ENCODE measurements at places on chromosomes 4 and X. TPM values are rescaled to one million over a fixed set of nuclear protein-coding genes. Genes with fewer than 3 reads are reported as not detected.

DNA sequence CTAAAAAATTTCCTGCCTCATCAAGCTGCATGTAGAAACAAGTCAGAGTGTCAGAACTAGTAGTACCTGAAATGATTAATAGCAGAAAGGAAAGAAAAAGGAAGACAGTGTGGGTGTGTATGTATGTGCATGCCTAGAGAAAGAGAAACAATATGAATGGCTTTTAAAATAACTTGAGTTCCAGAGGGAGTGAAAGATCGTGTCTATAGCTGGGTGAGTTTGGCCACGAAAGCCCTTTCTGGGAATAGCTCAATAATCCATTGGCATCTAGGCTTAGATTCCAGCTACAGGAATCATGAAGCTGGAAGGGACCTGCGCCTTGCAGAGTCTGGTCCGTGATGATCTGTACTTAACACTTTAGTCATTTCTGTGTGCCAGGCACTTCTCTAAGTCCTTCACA lies 195.6 kb downstream of the RAPGEF2 start:
- DNase-seq = no peak

GRCh38 chr4:47486231-47486673 lies 1.2 kb downstream of the ATP10D start:
- DNase-seq = no peak

GRCh38 chrX:71922686-71923085 lies 12.0 kb downstream of the NHSL2 start:
- DNase-seq = no peak

DNA sequence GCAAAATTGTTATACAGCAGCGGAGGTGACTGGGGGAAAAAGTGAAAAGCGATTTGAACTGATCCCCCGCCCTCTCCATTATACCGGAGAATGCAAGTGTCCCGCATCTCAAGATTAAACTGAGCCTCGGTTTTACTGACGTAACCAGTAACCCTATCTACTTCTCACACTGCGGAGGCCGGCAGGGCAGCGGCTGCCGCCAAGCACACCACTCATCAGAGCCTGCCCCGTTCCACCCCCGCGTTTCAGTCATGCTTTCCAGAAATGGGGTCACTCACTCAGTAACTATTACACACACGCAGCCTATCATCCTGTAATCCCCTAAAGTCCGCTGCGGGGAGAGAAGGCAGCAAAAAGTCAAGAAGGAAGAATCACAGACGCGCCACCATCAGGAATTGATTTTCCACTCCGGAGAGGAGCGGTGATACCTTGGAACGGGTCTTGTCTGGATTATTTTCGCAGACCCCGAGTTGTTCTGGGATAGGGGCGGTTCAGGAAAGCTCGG lies 1.4 kb downstream of the RPS6KA3 start:
- DNase-seq = peak; percentile 45

DNA sequence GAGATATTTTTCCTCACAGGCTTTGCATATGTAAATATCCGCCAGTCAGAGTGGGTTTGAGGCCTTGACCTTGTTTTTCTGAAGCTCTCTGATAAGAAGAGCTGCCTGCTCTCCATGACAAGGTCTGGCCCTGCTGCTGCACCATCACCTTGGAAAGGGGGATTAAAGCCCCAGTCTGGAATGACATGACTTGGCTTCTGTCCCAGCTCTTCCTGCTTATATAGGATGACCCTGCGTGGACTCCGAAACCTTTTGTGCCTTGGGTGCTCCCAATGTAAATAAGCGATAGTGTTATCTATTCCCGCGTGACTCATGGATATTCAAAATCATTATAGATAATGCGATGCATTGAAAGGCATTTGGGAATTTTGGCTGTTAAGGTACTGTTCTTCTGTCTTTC lies 139.3 kb downstream of the BMPR1B start:
- DNase-seq = no peak

- DNase-seq = no peak
Measured at GRCh38 chr4:190020790-190021717, 6.0 kb downstream of the FRG2 start.

DNA sequence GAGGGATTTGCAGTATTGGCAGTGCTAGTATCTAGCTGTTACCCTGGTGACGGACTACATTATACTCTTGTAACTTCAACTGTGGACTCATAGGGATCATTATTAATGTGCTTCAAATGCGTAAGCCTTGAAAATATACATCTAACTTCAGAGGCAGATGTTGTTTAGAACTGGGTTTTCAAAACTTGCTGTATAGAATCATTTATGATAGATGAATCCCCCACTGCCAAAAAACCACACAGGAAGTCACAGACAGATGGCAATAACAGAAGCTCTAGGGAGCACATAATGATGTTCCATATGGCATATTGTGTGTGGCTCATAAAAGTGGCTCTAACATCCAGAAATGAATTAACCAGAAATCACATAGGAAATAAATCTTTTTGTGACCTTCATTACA lies 62.3 kb upstream of the RELL1 start:
- DNase-seq = no peak

GRCh38 chrX:11908371-11908770 lies 150.3 kb downstream of the MSL3 start:
- DNase-seq = no peak

- no peak for DNase-seq
Measured at GRCh38 chr4:8051644-8052043, 107.0 kb downstream of the ABLIM2 start.

DNA sequence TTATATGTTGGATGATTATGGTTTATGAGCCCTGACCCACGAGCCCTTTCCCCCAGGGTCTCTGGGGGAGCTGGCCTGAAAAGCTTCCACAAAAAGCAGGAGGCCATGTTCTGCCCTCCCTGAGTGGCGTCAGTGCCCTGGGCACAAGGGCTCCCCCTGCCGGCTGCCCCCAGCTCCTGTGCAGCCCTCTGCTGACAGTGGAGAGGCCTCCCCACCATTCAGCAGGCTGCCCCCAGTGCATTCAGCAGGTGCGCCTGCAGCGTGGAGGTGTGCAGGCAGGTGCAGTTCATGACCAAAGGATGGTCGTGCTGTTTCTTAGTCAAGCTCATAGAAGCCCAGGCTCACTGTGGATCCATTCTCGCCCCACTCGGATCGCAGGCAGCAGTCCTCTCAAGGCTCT lies 12.5 kb upstream of the S100P start:
- no peak for DNase-seq

- DNase-seq = no peak
Measured at GRCh38 chrX:39063037-39063436, 261.8 kb downstream of the MID1IP1 start.

DNA sequence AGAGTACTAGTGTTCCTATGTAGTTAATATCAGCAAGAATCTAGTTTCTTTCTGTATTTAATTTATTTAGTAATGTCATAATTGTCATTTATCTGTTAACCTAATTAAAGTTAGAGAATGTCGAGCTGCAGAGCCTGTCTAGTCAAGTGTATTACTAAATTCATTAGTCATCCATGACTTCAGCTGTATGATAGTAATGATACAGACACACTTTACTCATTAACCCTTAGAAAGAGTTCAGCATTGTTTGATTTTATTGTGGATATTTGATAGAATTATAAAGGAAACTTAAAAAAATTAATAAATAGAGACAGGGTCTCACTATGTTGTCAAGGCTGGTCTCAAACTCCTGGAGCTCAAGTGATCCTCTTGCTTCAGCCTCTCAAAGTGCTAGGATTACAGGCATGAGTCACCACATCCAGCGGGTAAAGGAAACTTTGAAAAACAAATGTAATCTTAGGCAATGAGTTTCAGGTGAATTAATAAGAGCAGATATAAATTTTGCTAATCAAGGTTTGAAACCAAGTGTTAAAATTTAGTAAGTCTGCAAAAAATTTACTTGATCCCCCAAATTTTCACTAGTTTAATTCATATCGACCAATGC lies 110.6 kb downstream of the ANK2 start:
- no peak for DNase-seq

DNA sequence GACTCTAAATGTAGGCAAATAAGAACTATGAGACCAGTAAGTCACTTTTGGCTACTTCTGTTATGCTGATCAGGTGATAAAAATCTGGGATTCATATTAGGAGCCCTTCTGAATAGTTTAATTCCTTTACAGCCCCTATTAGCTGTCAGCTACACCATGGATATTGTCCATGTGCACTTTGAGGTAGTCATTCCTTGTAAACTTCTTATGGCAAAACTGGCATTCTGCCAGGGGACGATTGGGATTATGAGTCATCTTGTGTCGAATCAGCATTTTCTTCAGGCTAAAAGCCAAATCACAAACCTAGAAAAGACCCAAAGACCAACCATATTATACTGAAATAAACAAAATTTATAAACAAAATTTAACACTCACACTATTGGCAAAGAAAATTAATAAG lies 227.6 kb downstream of the PRDM5 start:
- peak; percentile 69 for DNase-seq

DNA sequence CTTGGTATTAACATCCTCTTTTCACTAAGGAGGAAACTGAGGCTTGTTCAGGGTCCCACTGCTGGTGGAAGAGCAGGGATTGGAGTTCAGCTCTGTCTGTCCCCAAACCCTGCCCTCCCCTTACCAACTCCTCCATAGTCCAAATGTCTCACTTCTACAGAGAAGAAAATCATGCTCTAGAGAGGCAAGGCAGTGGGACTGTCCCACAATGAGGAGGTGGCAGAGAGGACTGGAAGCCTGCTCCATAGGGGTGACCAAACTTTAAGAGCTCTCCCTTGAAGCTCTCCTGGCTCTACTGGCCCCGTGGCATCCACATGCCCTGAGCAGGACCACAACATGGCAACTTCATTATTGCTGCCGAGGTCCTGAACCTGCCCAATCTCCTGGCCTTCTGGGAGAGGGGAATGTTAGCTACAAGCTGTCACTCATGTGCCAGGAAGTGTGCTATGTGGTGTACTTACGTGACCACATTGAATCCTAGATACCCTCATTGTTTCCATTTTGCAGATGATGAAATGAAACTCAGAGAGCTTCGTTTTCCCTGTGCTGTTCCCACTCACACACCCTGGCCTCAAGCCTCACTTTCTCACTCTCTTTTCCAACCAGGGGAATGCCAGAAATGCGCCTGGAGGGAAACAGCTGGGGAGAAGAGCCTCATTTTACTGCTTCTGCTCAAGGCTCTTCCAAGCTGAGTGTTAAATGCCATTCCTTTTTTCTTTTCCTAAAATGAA lies 71.5 kb downstream of the ANAPC4 start:
- DNase-seq = no peak

GRCh38 chrX:57232658-57233360 lies 53.7 kb upstream of the FAAH2 start:
- no peak for DNase-seq

- no peak for DNase-seq
Measured at GRCh38 chr4:86991994-86992393, 57.2 kb downstream of the AFF1 start.

GRCh38 chr4:151604238-151604637 lies 156.6 kb downstream of the GATB start:
- peak; percentile 17 for DNase-seq

DNA sequence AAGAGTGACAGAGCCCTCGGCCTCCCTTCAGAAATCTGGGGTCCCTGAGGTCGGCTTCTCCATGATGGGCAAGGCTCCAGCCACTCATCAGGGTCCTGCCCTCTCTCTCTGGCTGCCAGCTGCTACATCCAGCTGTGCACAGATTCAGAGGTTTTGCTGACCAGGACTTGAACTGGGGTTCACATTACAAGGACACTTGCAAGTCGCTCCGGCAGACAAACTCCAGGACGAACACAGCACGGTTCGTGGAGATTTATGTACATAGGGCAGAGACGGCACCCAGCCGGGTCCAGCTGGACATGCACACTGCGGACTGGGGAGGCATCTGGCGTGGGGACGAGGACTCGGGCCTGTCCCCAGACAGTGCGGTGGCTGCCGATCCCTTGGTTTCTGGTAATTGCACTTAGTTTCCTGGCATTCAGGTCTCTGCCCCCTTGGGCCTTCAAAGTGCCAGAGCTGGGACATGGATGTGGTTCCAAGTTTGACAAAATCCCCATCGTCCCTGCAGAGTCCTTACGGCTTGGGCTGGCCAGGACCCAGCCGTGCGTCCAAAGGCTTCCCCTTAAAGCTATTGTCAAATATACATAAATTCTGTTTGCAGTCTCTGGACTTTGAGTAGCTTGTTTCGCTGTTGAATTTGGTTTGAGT lies 6.2 kb upstream of the C4orf50 start:
- no peak for DNase-seq

GRCh38 chrX:119237562-119237942 lies 1.5 kb downstream of the PGRMC1 start:
- peak; percentile 13 for DNase-seq

DNA sequence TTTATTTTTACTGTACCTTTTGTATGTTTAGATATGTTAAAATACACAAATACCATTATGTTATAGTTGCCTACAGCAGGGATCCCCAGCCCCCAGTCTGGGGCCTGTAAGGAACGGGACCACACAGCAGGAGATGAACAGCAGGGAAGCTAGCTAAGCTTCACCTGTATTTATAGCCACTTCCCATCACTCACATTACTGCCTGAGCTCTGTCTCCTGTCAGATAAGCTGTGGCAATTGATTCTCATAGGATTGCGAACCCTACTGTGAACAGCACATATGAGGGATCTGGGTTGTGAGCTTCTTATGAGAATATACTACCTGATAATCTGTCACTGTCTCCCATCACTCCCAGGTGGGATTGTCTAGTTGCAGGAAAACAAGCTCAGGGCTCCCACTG lies 73.9 kb downstream of the BMPR1B start:
- DNase-seq = no peak

DNA sequence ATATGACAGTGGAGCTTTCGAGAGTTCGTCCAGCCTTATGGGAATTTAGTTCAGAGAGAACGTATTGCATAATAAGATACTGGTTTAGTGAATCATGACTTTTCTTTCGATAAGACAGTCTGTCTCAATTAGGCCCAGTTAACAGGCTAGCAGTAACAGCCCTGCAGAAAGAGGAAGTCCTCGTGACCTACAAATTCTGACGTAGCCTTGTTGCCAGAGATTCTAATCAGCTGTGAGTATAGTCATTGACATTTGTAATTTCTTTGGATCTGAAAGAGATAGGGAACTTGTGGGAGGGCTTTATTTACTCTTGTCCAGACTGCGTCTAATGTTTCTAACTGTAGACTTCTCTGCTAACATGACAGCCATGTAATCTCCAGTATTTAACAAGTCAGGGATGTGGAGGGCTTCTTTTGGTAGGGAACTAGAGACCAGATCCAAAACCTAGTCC lies 15.8 kb downstream of the ART3 start:
- DNase-seq = peak; percentile 67

GRCh38 chrX:41022566-41022965 lies 62.7 kb upstream of the USP9X start:
- DNase-seq = no peak

DNA sequence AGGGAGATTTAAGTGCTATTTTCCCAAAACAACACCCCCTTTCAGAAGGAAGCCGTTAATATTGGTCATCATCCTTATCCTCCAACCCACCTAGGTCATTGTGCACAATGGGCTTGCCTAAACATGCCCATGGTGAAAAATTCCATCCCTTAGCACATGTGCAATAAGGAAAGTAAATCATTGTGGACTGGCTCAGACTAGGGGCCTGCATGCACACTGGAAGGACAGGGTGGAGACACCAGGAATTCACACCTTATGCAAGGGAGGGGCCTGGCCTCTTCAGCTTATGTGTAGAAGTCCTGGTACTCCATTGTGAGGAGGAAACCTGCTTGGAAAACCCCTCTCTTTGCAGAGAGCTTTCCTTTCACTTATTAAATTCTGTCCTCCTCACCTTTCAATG lies 311.4 kb upstream of the NDST4 start:
- DNase-seq = no peak

STATH gene
- 0.29 TPM for total RNA-seq

IRS4 gene
- total RNA-seq = 0.10 TPM

ABLIM2 gene
- 0.29 TPM for total RNA-seq

NEUROG2 gene
- total RNA-seq = not detected

ARR3 gene
- not detected for total RNA-seq

CYBB gene
- 0.02 TPM for total RNA-seq

TGIF2LX gene
- total RNA-seq = 5.8 TPM

SFRP2 gene
- total RNA-seq = not detected

ZNF630 gene
- total RNA-seq = 4.4 TPM

CT83 gene
- not detected for total RNA-seq

CLDN34 gene
- not detected for total RNA-seq

FAM9B gene
- not detected for total RNA-seq
